ENCODE measurements at places on chromosomes 1 and 21.
A peak's percentile ranks its signal among the peaks of the same experiment; 100 is the strongest.

DNA sequence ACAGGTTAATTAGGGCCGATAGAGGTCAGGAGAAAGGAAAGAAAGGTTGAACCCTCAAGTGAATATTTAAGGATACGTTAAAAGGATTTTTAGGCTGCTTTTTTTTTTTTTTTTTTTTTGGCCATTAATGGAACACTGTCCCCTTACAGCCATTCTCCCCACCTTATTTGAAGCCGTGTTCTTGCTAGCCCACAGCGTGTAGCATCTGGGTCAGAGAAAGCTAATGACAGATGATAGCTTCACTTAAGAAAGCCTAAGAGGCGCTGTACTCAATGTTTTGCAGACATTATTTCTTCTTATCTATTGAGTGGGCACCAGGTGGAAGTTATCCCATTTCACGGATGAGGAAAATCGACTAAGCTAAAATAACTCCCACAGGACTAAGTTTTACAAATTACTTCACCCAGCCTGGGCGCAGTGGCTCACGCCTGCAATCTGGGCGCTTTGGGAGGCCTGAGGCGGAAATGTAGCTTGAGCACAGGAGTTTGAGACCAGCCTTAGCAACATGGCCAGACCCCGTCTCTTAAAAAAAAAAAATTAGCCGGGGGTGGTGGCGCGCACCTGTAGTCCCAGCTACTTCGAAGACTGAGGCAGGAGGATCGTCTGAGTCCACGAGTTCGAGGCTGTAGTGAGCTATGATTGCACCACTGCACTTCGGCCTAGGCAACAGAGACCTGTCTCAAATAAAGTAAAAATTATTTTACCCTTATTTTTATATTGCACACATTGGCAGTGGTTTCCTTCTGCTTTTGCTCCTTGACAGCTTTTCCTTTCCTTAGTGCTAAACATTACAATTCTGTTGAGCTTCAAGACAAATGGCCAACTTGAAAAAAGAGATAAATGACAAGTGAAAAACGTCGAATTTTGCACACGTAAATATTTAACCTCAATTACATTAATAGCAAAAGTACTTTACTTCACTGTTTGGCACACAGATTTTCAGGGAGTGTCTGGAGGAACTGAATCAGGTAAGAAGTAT is 1.1 kb upstream of the PHTF1 start:
- no peak for DNase-seq

DNA sequence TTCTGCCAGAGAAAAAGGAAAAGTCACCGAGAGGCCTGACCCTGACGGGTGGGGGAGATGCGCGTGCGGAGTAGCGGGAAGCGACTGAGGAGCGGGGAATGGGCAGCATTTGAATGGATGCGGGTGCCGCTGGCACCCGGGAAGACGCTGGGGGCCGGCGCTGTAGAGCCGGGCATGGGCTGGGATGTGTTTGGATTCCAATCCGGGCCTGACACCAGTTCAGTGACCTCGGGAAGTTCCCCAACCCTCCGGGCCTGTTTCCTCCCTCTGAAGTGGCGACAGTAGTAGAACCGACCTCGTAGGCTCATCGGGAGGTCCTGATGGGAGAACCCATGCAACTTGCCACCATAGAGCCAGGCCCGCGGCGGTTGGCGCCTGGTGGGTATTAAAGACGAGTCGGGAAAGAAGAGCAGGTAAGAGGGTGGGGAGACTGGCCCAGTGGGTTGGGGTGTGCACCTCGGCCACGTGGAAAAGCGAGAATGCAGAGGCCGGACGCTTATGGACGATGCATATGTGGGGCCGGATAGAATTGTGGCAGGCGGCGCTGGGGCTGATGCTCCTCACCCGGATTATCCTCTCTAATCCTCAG is 642 bp upstream of the SLC16A1 start:
- DNase-seq, result peak; percentile 36

- no peak for DNase-seq
These were observed 39.2 kb downstream of the B3GALNT2 start for GRCh38 chr1:235465066-235465465.

DNA sequence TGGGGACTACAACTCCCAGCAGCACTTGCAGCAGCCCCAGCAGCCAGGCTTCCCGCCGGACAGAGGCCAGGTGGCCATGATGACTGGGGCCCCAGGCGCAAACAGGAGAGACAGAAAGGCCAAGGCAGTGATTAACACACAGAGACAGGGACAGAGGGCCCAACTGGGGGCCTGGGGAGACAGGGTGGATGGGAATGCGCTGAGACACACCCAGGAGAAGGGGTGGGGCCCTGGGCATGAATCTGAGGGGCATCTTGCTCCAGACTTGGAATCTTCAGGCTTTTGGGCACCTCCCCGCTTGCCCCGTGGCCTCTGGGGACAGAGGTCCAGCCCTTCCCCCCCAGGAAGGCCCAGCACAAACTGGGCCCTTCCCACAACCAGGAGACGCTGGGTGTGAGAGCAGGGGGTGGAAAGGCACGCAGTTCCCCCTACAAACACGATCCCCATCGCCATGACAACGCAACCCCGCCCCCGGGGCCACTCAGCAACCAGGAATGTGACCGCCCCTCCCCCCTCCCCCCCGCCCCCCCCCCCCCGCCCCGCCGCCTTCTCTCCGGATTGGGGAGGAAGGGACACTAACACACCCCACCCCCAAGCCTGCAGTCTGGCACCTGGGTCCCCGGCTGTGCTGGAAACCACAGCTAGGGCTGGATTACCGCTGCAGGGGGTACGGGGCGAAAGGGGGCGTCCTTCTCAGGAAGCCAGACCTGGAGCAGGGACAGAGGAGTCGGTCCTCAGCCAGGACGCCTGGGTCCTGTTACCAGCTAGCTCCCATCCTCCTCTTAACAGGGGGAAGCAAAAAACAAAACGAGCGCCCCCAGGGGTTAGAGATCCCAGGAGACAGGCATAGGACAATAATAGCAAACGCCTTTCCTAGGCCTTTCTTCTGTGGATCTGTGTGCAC is 4.5 kb downstream of the HDGF start:
- DNase-seq, result peak; percentile 24

DNA sequence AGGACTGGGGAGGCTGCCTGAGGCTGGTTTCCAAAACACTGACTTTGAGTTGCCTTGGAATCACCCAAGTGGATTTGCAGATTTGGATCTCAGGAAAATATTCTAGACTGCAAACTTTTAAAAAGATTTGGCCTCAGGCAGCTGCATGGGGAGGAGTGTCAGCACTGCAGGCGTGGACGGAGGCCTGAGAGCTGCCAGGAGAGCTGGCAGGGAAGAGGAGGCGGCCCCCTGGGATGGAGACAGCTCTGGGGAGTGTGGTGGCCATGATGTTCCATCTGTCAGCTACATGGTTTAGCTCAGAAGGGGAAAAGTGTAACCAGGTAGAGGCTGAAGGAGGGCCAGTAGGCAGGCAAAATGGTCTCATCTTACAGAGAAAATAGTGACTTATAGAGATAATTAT is 72.1 kb downstream of the VPS26C start:
- no peak for DNase-seq

DNA sequence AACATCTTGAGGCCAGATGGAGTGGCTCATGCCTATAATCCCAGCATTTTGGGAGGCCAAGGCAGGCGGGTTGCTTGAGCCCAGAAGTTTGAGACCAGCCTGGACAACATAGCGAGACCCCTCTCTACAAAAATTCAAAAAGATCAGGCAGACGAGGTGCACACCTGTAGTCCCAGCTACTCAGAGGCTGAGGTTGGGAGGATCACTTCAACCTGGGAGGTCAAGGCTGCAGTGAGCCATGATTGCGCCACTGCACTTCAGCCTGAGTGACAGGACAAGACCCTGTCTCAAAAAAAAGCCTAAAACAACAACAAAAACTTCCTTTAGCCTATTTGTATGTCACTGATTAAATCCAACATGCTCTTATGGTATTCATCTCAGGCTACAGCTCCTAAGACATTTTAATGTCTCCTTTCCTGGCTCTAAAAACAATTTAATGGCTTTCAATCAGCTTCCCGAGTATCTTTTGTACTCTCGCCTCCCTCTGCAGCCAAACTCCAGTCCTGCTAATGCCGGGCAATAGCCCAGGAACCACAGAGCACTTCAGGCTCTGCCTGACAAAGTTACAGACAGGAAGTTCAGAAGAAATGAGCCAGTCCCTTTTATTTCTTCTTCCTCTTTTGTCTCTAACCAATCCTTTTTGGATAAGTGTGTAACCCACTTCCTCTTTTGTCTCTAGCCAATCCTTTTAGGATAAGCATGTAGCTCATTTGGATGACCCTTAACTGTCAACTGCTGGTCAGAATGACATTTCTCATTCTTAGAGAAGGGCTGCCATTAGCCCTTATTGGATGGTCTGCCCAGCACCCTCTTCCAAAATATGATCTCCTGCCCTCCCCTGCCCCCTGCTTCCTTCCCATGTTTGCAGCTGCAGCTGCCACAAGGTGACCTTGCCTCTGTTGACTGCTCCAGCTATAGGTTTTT is 6.6 kb upstream of the DOP1B start:
- DNase-seq, result no peak
